Fibroblast of skin of left quadriceps (primary cell): ENCODE measurements at places on chromosomes 2 and 18.

- DNase-seq: no peak
Measured at GRCh38 chr2:1518331-1518803, 105.1 kb downstream of the TPO start.

DNA sequence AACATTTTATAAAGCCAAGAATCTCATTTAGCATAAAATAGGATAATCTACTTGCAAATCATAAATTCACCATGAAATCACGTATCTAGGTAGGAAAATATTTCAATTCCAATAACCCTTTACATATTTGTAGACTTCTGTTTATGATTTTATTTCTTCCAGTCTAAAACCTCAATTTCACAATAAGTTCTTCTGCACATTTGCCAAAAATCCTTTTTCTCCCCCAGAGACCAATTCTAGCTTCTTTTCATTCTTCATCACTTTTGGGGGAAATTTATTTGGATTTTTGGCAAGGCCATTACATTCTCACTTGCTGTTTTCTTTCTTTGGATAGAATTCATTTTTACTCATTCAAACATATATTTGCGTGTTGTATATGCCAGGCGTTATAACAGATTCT, 86.8 kb downstream of the SPRED2 start:
- DNase-seq: peak; percentile 86

DNA sequence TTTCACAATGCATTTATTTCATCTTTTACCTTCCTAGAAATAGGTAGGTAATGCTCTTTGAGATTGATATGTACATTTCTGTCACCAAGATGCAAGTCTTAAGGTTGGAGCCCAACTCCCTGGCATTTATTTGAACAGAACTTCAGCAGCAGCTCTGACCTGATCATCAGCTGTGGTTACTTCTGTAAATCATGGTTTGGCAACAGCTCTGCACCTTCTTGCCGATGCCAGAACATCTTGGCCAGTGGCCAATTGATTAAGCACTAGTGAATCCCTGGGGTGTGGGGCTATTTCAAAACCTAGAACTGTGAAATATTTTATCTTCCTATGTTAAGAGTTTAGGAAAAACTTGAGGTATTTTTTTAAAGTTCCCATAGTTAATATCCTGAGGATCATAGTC, 124.8 kb upstream of the NYAP2 start:
- peak; percentile 12 for DNase-seq

DNA sequence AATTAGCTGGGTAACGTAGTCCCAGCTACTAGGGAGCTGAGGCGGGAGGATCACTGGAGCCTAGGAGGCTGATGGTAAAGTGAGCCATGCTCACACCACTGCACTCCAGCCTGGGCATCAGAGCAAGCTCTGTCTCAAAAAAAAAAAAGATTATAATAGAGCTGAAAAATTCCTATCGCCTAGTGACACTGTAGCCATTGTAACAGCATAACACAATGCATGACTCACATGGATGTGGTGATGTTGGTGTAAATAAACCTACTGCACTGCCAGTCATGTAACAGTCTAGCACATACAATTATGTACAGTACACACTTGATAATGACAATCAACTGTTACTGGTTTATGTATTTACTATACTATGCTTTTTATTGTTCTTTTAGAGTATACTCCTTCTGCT, 39.6 kb downstream of the MGAT4A start:
- DNase-seq: no peak

DNA sequence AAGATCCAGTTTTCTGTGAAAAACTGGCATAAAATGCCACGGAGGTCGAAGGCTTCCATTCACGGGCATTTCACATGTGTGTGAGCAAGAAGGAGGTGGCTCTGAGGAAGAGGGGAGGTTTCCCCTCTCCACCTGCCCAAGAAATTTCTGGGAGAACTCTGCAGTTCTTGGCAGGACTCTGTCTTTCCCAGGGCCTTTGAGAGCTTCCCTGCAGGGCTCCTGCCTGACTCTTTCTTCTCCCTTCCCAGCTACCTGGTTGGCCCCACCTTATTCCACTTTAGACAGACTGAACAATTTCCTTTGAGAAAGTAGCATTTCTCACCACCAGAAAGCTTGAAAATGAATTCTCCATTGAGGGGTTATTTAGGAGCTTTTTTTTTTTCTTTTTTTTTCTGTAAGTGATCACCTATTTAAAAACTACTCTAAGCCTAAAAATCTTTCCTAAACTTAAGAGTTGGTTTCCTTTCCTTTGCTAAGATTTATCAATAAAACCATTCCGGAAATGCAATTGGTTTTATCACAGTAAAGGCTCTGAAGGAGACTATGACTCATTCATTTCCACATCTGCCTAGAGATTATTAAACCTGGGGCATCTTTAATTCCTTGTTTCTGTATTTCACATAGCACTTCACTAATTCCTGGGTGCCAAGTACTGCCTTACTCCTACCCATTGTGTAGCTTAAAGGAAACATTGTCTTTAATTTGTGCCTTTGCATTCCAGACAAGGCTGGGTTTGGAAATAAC, 59.3 kb downstream of the UNC80 start:
- no peak for DNase-seq

GRCh38 chr18:10081492-10081891, 167.7 kb downstream of the VAPA start:
- DNase-seq: no peak
